ENCODE measurements at places on chromosomes 4 and X. TPM values are rescaled to one million over a fixed set of nuclear protein-coding genes. Genes with fewer than 3 reads are reported as not detected.

Gene GASK1B
- total RNA-seq, result 0.99 TPM

Gene POLN
- 0.54 TPM for total RNA-seq

Gene TEX13C
- not detected for total RNA-seq

Gene KCTD8
- total RNA-seq, result 0.18 TPM

Gene LETM1
- 61.8 TPM for total RNA-seq

Gene ATOH1
- total RNA-seq, result not detected

DNA sequence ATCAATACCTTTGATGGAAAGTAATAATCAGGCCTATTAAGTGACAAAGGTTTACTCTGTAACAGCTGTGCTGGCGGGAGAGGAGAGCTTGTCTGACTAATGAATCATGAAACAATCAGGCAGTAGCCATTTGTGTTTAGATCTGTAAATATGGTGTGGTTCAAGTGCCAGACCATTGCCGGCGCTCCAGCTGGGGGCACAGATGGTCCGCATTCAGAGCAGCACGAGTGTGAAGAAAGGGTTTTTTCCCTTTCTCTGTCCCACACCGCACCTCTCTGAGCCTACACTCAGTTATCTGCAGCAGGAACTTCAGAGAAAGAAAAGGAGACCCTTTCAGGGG lies 111.3 kb upstream of the PAQR3 start:
- no peak for DNase-seq

- DNase-seq, result no peak
Measured at GRCh38 chrX:124269881-124270280, 62.6 kb upstream of the TEX13D start.

- DNase-seq, result no peak
Measured at GRCh38 chr4:54475546-54475945, 182.2 kb upstream of the KIT start.

DNA sequence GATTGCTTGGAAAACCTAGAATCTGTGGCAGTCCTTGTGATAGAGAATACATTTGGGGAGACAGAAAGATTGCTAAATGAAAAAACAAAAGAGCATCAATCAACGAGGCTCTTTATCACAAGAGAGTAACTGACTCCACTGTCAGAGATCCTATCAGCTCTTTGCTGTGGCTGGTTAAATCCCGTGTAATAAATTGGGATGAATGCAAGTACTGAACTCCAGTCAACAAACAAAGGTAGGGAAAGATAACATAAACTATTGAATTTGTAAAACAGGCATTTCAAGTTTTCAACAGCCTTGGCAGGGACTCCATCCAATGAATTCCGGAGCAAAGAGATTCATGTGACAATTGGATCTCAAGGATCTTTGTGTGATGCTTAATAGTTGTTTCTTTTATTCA lies 21.3 kb downstream of the MMRN1 start:
- no peak for DNase-seq

DNA sequence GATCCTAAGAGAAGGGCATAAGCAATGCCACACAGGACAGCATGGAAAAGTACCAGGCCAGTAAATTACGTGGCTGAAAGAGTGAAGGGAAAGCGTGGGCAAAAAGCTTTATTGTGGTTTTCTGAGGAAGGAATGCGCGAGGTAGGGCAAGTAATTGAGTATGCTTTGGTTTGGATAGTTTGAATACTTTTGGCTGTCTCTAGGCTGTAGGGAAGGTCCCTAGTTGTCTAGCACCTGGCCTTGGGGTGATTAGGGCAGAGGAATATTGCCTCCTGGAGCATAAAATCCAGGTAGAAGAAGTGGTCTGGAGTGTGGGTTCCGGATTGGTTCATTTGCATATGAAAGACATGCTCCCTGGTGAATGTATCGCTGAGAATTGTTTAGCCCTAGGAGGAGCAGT lies 46.4 kb upstream of the NALF2 start:
- no peak for DNase-seq

DNA sequence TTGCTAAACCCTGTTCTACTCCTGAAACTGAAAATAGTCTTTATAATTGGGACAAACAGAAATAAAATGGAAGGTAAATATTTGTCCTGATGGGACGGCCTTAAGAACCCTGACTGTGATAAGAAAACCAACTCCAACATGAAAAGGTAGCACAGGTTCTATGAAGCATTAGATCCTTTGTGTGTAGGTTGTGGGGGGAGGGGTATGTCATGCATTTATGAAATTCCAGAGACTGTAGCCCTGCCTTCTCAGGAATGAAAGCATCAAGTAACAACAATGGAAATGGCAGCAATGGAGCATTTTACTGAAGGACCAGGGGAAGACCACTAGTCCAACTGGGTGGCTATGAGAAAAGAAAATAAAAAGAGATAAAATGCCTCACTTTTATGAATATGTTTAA lies 23.9 kb downstream of the CXXC4 start:
- no peak for DNase-seq
